Anterior cingulate cortex (tissue), 58 donors: ENCODE measurements at places on chromosomes 4 and X.

- DNase-seq, result no peak
Measured at GRCh38 chrX:86329174-86329573, 180.9 kb downstream of the DACH2 start.

- no peak for DNase-seq
Measured at GRCh38 chr4:176735300-176735699, 57.4 kb downstream of the VEGFC start.

- DNase-seq, result no peak
Measured at GRCh38 chr4:6104541-6105130, 86.4 kb upstream of the C4orf50 start.

- DNase-seq, result no peak
Measured at GRCh38 chr4:93243262-93243661, 585.3 kb upstream of the ATOH1 start.

GRCh38 chrX:37658343-37659030, 27.1 kb upstream of the XK start:
- DNase-seq, result peak; percentile 0

- DNase-seq, result no peak
Measured at GRCh38 chr4:2866891-2867290, 23.2 kb downstream of the ADD1 start.

- no peak for DNase-seq
Measured at GRCh38 chr4:159145992-159146330, 43.1 kb downstream of the RAPGEF2 start.

GRCh38 chr4:1182313-1182712, 9.9 kb upstream of the SPON2 start:
- DNase-seq, result no peak

DNA sequence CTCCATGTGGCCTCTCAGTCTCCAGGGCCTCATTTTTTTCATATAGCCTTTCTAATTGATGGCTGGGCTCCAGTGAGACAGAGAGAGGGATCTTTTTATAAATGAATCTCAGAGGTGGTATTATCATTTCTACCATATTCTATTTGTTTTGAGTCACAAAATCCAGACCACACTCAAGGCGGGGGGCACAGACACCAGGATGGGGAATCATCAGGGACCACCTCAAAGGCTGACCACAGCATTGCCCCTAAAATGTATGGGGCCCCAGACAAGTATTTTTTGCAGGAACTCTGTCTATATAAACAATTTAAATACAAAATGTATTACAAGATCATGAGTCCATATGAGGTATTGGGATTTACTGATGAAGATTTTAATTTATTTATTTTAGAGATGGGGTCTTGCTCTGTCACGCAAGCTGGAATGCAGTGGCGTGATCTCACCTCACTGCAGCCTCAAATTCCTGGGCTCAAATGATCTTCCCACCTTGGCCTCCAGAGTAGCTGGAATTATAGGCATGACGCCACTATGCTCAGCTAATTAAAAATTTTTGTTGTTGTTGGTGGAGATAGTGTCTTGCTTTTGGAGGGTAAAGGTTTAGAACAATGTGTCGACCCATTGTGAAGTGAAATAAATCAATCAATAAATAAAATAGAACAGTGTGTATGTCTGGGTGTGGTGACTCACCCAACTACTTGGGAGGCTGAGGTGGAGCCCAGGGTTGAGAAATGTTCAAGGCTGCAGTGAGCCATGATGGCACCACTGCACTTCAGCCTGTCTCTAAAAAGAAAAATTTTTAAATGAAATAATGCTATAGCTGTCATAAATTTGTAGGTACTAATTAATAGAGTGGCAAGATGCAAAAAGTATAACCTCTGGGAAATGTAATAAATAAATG, 29.4 kb downstream of the WDR13 start:
- DNase-seq, result no peak

DNA sequence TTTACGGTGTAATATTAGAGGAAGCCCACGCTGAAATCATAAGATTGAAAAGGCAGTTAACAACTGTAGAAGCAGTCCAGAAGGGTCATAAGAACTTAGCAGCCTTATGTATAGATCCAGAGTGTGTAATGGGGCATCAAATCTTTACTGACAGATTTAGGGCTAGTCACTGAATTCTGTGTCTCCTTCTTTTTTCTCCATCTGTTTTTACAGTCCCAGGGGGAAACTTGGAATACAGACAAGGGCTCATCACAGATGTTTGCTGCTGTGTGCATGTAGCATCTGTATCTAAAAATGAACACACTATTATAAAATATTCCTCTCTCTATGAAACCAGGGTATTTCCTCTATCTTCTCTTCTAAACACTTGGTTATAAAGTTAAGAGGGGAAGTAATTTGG, 43.9 kb downstream of the CYSLTR1 start:
- no peak for DNase-seq

DNA sequence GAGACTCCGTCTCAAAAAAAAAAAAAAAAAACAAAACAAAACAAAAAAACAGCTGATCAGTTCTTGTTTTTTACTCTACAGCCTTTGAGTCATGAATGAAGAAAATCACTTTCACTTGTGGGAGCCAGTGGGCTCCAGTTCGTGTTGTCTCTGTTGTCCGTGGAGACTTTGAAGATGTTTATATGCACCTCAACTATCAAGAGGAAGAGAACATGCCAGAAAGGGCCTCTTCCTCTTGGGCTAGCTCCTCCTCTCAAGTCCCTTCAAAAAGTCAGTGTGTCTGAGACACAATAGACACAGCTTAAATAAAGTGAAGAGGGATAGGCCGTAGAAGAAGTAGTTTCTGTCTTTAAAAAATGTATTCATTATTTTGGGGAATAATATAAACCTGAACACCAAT, 182.7 kb downstream of the KDR start:
- DNase-seq, result no peak

GRCh38 chrX:119753639-119754257, 4.6 kb upstream of the SOWAHD start:
- no peak for DNase-seq

- DNase-seq, result no peak
Measured at GRCh38 chr4:57074744-57075143, 35.4 kb downstream of the IGFBP7 start.

DNA sequence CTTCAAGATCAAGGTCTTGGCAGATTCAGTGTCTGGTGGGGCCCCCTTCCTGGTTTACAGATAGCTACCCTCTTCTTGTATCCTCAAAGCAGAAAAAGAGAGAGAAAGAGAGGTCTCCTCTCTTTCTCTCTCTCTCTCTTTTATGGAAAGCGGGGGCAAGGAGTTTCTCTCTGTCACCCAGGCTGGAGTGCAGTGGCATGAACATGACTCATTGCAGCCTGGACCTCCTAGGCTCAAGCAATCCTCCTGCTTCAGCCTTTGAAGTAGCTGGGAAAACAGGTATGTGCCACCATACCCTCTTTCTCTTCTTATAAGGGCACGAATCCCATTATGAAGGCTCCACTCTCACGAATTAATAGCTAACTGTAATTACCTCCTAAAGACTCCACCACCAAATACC, 20.2 kb downstream of the RAB9B start:
- DNase-seq, result no peak

- DNase-seq, result no peak
Measured at GRCh38 chr4:165680821-165681220, 192.2 kb upstream of the TLL1 start.

GRCh38 chr4:109321232-109321631, 18.8 kb upstream of the COL25A1 start:
- no peak for DNase-seq
